Activated T-cell treated with anti-CD3 and anti-CD28 coated beads, Interleukin-2, amount 50 U/mL, for 72 hours (primary cell): ENCODE measurements at places on chromosomes 3 and 15. TPM values are rescaled to one million over a fixed set of nuclear protein-coding genes. Genes with fewer than 3 reads are reported as not detected.
A peak's percentile ranks its signal among the peaks of the same experiment; 100 is the strongest.

The GOLGA6B gene
- 0.51 TPM for total RNA-seq

The P2RY12 gene
- total RNA-seq = not detected

The SERINC4 gene
- total RNA-seq = 0.23 TPM

The LRRC34 gene
- 4.5 TPM for total RNA-seq

The KCNH8 gene
- total RNA-seq = not detected

The SMCO1 gene
- not detected for total RNA-seq

The XCR1 gene
- not detected for total RNA-seq

The MAGI1 gene
- 0.41 TPM for total RNA-seq

The ZNF770 gene
- 45.7 TPM for total RNA-seq

The DPPA2 gene
- total RNA-seq = not detected

The DAZL gene
- not detected for total RNA-seq

The GPR160 gene
- 13.3 TPM for total RNA-seq

The CIP2A gene
- 42.1 TPM for total RNA-seq

The PCSK6 gene
- 0.51 TPM for total RNA-seq

DNA sequence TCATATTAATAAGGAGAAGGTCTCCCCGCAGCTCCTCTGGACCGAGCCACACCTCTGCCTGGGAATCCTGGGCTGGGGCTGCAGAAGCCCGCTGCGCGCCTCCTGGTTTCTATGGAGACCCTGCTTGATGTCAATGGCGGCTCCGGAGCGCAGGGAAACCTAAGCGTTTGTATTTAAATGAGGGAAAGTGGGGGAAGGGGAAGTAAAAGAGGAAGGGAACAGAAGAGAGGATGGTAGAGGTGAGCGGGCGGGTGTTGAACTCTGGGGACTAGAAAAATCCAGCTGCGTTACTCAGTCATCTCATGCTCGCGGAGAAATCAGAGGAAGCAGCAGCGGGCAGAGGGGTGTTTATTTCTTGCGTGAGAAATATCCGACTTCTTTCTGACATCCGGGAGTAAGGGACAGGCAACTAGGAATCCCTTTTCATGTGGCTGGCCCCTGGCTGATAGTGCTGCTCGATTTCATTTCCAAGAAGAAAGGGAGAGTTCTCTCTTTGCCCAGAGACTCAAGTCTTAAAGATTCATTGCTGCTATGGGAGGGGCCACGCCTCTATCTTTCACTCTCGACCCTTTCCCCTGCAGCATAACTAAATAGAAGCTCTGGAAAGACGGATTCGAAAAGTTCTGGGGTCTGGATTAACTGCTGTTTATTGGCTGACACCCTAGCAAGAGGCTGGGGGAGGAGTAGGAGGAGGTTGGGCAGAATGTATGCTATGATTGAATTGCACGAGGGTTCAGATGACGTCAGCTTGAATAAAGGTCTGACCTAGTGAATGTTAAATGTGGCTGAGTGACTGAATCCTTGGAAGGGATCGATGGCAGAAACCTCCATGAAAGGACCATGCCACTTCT, 110.5 kb upstream of the GAP43 start:
- H3K36me3 ChIP-seq = no peaks in the 10 kb centered on the region
- H3K27me3 ChIP-seq = peaks cover 49% of the 10 kb centered on the region
- H3K27ac ChIP-seq = peak overlapping the region; percentile 5
- peaks cover 26% of the 10 kb centered on the region for H3K4me1 ChIP-seq

DNA sequence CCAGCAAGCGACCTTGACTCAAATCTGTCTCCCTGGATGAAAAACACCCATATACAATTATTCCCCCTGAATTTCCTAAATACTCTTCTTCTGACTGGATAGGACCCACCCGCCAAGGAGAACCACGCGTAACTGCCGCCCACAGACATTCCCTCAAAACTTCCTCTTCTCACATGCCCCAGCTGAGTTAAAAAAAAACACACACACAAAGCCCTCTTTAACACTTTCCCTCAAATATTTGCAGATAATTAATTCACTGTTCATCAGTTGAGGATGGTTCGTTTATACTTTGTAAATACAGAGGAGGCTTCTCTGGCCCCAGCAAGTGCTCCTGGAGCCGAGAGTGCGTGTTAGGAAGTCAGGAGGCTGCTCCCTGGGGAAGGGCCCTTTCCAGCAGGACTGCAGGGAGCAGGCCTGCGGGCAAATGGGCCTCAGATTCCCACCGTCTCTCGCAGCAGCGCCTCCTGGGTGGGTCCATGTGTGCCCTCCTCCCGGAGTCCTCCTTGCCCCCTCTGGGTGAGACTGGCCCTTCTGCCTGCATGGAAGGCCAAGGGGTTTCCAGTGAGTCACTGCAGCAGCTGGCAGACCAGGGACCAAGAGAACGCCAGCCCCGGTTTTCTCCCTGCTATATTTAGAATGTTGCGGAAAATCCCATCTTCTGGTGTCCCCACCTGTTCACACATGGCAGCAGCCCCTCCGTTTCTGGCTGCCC, 46.8 kb downstream of the MGLL start:
- peaks cover 9% of the 10 kb centered on the region for H3K27me3 ChIP-seq
- H3K4me1 ChIP-seq = peaks cover 23% of the 10 kb centered on the region
- H3K27ac ChIP-seq = no peak overlapping the region
- H3K36me3 ChIP-seq = no peaks in the 10 kb centered on the region
- no peak overlapping the region for H3K4me3 ChIP-seq

DNA sequence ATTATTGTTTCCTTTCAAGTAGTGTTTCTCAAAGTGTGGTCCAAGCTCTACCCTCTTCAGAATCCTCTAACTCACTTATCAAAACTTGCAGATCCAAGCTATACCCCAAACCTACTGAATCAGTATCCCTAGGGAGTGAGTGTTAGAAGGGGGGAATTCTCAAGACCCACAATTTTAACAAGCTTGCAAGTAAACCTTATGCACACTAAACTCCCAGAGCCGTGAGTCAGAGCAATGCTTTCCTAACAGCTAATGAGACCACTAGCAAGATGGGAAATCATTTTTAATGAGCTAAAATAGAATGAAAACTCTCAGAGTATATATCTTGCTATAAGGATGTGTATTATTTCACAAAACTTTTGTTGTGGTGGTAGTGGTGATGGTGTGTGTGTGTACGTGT, 41.1 kb upstream of the SRGAP3 start:
- H3K36me3 ChIP-seq = no peaks in the 10 kb centered on the region
- DNase-seq = no peak
- H3K4me1 ChIP-seq = no peaks in the 10 kb centered on the region
- H3K27me3 ChIP-seq = peaks cover 14% of the 10 kb centered on the region
- no peak overlapping the region for H3K27ac ChIP-seq

GRCh38 chr3:162302983-162303624, 806.5 kb downstream of the OTOL1 start:
- H3K27ac ChIP-seq = no peak overlapping the region
- H3K4me3 ChIP-seq = no peak overlapping the region
- DNase-seq = no peak

- no peaks in the 10 kb centered on the region for H3K27me3 ChIP-seq
- H3K4me3 ChIP-seq = peak overlapping the region; percentile 94
- H3K36me3 ChIP-seq = peaks cover 5% of the 10 kb centered on the region
- DNase-seq = peak; percentile 40
These were observed 976 bp upstream of the ABTB1 start for GRCh38 chr3:127671523-127672428.

GRCh38 chr3:149375501-149376196, 1.8 kb downstream of the TM4SF1 start:
- H3K4me1 ChIP-seq = peaks cover 4% of the 10 kb centered on the region
- H3K27me3 ChIP-seq = peaks cover 19% of the 10 kb centered on the region
- H3K27ac ChIP-seq = no peak overlapping the region
- H3K4me3 ChIP-seq = no peak overlapping the region

- no peaks in the 10 kb centered on the region for H3K36me3 ChIP-seq
- peak overlapping the region; percentile 65 for H3K4me3 ChIP-seq
- DNase-seq = no peak
- H3K4me1 ChIP-seq = peaks cover 31% of the 10 kb centered on the region
- no peak overlapping the region for H3K27ac ChIP-seq
- H3K27me3 ChIP-seq = peaks cover 71% of the 10 kb centered on the region
These were observed 11.8 kb downstream of the CD276 start for GRCh38 chr15:73695773-73696640.

DNA sequence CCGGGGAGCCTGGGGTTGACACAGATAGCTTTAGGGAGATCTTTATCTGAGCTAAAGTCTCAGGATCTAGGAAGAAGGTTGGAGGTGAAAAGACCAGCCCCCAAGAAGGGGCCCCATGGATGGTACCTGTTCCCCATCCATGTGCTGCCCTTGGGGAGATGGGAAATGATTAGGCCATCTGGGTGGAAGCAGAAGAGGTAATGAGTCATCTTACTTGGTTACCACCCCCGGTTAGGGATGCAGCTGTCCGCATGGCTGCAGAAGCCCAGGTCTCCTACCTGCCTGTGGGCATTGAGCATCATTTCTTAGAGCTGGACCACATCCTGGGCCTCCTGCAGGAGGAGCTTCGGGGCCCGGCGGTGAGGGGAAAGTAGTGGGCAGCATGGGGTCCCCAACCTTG, 3.1 kb upstream of the CPLX3 start:
- no peak for DNase-seq
- peaks cover 42% of the 10 kb centered on the region for H3K27me3 ChIP-seq
- H3K27ac ChIP-seq = no peak overlapping the region
- H3K4me3 ChIP-seq = no peak overlapping the region

- H3K27ac ChIP-seq = no peak overlapping the region
- H3K4me3 ChIP-seq = no peak overlapping the region
- no peaks in the 10 kb centered on the region for H3K27me3 ChIP-seq
- no peaks in the 10 kb centered on the region for H3K36me3 ChIP-seq
- peaks cover 33% of the 10 kb centered on the region for H3K4me1 ChIP-seq
These were observed 216.8 kb upstream of the CD96 start for GRCh38 chr3:111325160-111325718.

DNA sequence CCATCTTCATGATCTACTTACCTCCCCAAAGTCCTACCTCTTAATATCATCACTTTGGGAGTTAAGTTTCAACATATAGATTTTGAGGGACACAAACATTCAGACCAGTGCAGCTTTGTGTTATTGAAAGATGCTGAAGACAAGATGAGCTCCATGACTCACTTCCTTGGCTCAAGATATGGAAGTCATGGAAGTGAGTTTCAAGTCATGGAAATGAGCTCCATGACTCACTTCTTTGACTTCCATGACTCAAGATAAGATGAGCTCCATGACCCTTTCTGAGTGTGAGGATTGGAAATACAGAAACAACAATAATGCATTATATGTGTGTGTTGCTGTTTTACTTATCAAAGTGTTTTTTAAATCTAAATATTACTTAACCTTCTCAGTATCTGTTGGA, 170.2 kb upstream of the TPRG1 start:
- H3K27me3 ChIP-seq = peaks cover 11% of the 10 kb centered on the region
- no peaks in the 10 kb centered on the region for H3K36me3 ChIP-seq
- H3K27ac ChIP-seq = no peak overlapping the region
- no peak for DNase-seq
- H3K4me3 ChIP-seq = no peak overlapping the region
- H3K4me1 ChIP-seq = no peaks in the 10 kb centered on the region

- peaks cover 12% of the 10 kb centered on the region for H3K4me1 ChIP-seq
- peaks cover 13% of the 10 kb centered on the region for H3K27me3 ChIP-seq
- DNase-seq = no peak
- H3K27ac ChIP-seq = no peak overlapping the region
- H3K36me3 ChIP-seq = no peaks in the 10 kb centered on the region
These were observed 179.0 kb upstream of the PFN2 start for GRCh38 chr3:150149651-150150051.

DNA sequence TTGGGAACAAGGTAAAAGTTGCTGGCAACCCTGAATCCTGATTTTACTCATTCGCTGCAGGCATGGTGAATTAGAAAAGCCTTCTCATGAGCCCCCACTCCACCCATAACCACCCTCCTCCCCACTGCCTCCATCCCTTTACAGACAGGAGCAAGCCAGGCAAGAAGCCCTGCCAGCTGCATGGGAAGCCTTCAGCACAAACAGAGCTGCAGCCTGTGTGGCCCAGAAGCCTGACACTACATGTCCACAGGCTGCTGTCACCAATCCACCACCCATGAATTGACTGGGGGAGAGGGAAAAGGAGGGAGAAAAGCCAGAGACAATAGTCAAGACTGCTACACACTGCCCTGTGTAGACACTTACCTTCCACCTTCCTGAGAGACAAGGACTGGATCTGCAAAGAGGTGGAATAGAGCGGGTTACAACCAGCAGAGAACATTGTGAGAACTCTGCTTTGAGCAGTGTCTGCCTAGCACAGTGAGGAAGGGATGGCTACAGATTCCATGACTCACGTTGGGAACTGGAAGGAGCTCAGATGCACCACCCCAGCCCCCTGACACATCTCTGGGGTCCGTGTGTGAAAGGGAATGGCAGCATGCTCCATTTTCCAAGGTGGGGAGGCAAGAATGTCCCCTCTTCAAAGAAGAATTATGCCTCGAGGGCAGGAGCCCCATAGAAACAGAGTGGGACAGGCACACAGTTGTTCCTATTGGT, 33.9 kb downstream of the DZIP1L start:
- peak overlapping the region; percentile 63 for H3K4me3 ChIP-seq
- DNase-seq = no peak
- peaks cover 23% of the 10 kb centered on the region for H3K27me3 ChIP-seq
- no peak overlapping the region for H3K27ac ChIP-seq

GRCh38 chr3:120449701-120450599, 842 bp downstream of the FSTL1 start:
- peaks cover 61% of the 10 kb centered on the region for H3K27me3 ChIP-seq
- DNase-seq = peak; percentile 18
- peak overlapping the region; percentile 82 for H3K4me3 ChIP-seq
- H3K27ac ChIP-seq = no peak overlapping the region
- peaks cover 9% of the 10 kb centered on the region for H3K4me1 ChIP-seq
- peaks cover 2% of the 10 kb centered on the region for H3K36me3 ChIP-seq

- H3K4me1 ChIP-seq = peaks cover 66% of the 10 kb centered on the region
- peak overlapping the region; percentile 93 for H3K4me3 ChIP-seq
- peak; percentile 58 for DNase-seq
- H3K36me3 ChIP-seq = peaks cover 3% of the 10 kb centered on the region
- peak overlapping the region; percentile 81 for H3K27ac ChIP-seq
- H3K27me3 ChIP-seq = peaks cover 6% of the 10 kb centered on the region
These were observed 589 bp downstream of the HERC1 start for GRCh38 chr15:63833021-63833696.

- peak overlapping the region; percentile 44 for H3K4me3 ChIP-seq
- H3K4me1 ChIP-seq = peaks cover 72% of the 10 kb centered on the region
These were observed 15.2 kb downstream of the RFTN1 start for GRCh38 chr3:16498130-16498890.

DNA sequence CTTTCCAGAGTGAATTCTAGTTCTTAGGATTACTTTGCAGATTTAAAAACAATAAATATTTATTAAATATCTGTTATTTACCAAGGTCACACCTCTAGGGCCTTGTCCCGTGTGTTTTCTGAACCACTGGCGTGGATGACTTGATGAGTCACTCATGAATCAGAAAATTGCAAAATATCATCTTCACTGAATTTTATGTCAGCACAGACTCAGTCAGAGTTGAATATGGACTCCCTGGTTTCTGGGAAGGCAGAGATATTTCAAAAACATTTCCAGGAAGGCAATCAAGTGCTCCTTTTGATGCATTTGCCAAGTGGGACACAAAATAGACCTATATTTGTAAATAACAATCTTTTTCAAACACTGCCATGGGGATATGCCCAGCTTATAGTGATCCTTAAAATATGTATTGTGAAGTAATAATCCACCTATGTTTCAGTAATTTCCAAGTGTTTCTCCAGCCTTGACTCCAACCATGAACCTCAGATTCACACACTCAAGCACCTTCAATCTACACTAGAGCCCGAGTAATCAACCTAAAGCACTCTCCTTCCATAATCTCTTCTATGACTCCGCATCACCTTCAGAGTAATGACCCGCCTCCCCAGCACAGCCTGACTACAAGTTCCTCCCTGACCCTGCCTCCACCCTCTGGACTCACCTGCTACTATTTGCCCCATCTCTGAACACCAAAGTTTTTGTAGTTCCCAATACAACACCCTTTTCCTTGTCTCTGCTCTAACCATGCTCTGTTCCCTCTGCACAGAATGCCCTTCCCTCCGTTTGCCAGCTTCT, 24.3 kb downstream of the DPH3 start:
- no peak overlapping the region for H3K27ac ChIP-seq
- H3K4me3 ChIP-seq = no peak overlapping the region
- no peaks in the 10 kb centered on the region for H3K27me3 ChIP-seq
- H3K36me3 ChIP-seq = no peaks in the 10 kb centered on the region
- DNase-seq = no peak
